ENCODE measurements at places on chromosomes 7 and 10.

DNA sequence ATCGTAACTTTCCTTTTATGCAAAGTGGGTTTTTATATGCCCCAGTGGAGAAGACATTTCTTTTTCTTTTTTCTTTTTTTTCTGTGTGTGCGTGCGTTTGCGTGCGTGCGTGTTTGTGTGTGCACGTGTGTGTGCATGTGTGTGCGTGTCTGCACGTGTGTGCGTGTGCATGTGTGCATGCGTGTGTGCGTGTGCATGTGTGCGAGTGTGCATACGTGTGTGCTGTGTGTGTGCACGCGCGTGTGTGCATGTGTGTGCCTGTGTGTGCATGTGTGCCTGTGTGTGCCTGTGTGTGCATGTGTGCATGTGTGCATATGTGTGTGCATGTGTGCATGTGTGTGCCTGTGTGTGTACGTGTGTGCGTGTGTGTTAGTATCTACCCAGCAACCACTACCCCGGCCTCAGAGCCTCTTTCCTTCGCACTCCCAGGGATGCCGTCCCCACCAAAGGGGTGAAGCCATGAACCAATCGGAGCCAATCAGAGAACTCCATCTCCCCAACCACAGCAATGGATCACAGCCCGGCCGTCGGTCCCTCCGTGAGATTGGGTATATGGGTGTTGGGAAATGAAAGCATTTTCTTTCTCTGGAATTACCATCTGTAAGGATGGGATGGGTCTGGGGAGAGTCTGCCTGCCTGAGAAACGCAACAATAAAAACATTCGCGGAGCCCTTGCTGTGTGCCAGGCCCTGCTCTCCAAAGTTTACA lies 92.3 kb downstream of the ELFN1 start:
- no peak for DNase-seq

DNA sequence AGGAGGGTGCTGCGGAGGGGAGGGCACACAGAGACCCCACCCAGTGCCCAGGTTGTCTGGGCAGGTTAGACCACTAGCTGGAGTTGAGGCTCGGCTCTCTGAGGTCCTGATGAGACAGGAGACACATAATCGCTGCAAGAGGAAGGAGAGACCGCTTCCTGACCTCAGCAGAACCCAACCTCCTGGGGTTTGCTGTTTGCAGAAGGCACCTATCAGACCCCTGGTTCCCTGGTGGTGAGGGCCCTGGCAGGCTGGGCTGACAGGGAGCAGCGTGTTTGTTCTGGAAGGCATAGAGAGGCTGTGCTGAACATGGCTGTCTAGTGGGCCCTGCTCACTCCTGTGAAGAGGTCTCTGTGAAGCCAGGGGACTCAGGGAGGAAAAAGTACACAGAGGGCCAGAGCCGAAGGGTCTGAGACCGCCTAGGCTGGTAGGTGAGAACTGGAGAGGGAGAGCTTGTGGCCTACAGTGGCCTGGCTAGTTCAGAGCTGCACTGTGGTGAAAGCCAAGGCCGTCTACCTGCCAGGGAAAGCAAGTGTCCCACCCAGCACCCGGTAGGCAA lies 39.4 kb upstream of the NPFFR1 start:
- DNase-seq: no peak

- no peak for DNase-seq
Observed at GRCh38 chr7:157415486-157415885, 78.7 kb downstream of the DNAJB6 start.

DNA sequence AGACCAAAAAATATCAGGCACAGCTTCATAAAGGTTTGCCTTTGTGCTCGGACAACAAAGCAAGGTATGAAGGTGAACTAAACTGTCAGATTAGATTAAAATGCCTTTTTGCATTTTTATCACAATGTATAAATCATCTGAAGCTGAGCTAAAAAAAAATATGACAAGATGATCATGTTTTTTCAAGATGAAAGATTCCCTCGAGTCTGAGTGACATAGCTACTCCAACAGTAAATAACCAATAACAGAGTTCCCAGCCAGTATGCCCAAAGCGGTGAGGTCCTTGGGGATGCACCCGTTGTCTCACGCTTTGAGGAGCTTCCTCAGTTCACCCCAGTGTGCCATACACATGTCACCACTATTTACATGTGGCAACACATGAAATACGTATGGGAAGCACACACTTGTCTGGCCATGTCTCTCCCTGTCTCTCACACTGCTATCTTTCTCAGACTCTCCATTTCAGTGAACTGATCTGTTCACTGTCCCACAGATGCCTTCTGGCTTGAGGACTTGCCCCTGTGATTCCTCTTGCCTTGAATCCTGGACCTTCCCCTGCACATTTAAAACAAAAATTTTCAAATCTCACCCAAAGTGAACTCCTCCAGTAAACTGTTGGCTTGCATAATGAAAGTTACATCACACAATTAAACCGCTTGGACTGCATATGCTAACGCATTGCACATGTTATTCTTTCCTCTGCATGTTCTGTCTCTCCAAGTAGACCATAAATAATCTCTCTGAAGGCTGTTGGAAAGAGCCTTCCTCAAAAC lies 2.6 kb upstream of the PIK3CG start:
- no peak for DNase-seq

DNA sequence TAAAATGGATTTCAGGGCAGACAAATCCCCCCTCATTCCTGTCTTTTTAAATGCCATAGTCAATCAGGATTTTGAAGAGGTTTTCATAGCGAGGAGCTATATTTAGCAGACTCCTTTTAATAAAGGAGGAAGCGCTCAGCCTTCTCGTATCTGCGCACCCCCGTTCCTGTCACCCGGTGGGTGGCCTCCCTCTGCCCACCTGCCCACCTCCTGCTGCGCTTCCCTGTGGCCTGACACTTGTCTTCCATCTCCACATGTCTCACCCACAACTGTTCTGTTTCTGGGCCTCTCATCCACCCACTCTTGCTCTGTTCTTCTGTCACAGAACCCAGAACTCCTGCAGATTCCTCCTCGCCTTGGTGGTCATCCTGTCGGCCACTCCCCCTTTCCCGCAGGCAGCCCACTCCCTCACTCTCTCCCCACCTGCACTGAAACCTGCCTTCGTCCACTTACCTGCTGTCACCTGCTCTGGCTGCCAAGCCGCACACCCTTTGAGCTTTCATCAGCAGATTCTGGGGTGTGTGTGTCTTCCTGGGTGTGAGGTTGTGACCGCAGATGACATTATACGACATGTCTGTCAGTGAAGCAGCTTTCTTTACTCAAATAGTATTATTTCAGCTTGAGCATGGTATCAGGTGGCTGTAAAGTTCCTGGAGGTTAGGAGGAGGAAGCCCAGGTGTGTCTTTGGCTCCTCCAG lies 163.5 kb upstream of the AGK start:
- no peak for DNase-seq
